Type B pancreatic cell (in vitro differentiated cells): ENCODE measurements at places on chromosomes 16 and 17. TPM values are rescaled to one million over a fixed set of nuclear protein-coding genes. Genes with fewer than 3 reads are reported as not detected.

Gene PRAC1
- 0.88 TPM in 1 of 2 replicates, not detected in the other for total RNA-seq

Gene RNF112
- 0.60 and 1.2 TPM in 2 replicates for total RNA-seq

Gene MT1A
- not detected in 2 replicates for total RNA-seq

Gene KRTAP4-9
- not detected in 2 replicates for total RNA-seq

Gene ZNF597
- total RNA-seq = 1.4 and 2.2 TPM in 2 replicates

Gene SCGB1C2
- not detected in 2 replicates for total RNA-seq

Gene CCL8
- total RNA-seq = not detected in 2 replicates

Gene HSF5
- 0.10 TPM in 1 of 2 replicates, not detected in the other for total RNA-seq

Gene CCL13
- not detected in 2 replicates for total RNA-seq

Gene MYLK3
- total RNA-seq = 0.12 and 0.82 TPM in 2 replicates

Gene C16orf74
- 3.1 and 4.9 TPM in 2 replicates for total RNA-seq

Gene TAC4
- total RNA-seq = not detected in 2 replicates

Gene CD300H
- total RNA-seq = not detected in 2 replicates

Gene ADAM11
- total RNA-seq = 4.6 and 4.7 TPM in 2 replicates

Gene C16orf78
- total RNA-seq = not detected in 2 replicates

Gene TMEM132E
- 0.92 and 1.2 TPM in 2 replicates for total RNA-seq

Gene SLC13A2
- total RNA-seq = 1.2 and 8.7 TPM in 2 replicates

Gene ZFPM1
- 24.0 and 26.7 TPM in 2 replicates for total RNA-seq

Gene CEMP1
- 0.22 and 0.74 TPM in 2 replicates for total RNA-seq

Gene VWA3A
- total RNA-seq = 0.55 and 4.7 TPM in 2 replicates

Gene CA5A
- total RNA-seq = 0.70 TPM in 1 of 2 replicates, not detected in the other

Gene RBFOX1
- total RNA-seq = 1.7 and 21.0 TPM in 2 replicates

Gene LYZL6
- total RNA-seq = not detected in 2 replicates

Gene OR1F1
- total RNA-seq = 0.34 TPM in 1 of 2 replicates, not detected in the other

Gene SSTR5
- 0.43 and 1.8 TPM in 2 replicates for total RNA-seq

Gene TMC5
- total RNA-seq = 9.1 and 22.1 TPM in 2 replicates

Gene SULT1A2
- total RNA-seq = 3.5 and 14.2 TPM in 2 replicates

Gene DNAH17
- total RNA-seq = 0.07 and 0.33 TPM in 2 replicates

Gene RPL26
- total RNA-seq = 2,046 and 2,187 TPM in 2 replicates

Gene CCDC200
- not detected in 2 replicates for total RNA-seq

Gene C1QTNF1
- 8.7 and 9.4 TPM in 2 replicates for total RNA-seq

Gene TMEM235
- total RNA-seq = 0.43 TPM in 1 of 2 replicates, not detected in the other

Gene KRT15
- total RNA-seq = 208 and 840 TPM in 2 replicates
